Inflammatory macrophage treated with lipopolysaccharide for 4 hours (primary cell): ENCODE measurements at places on chromosomes 5 and 9.

GRCh38 chr5:162990856-162991497 is 446.4 kb upstream of the CCNG1 start:
- no peak for DNase-seq

DNA sequence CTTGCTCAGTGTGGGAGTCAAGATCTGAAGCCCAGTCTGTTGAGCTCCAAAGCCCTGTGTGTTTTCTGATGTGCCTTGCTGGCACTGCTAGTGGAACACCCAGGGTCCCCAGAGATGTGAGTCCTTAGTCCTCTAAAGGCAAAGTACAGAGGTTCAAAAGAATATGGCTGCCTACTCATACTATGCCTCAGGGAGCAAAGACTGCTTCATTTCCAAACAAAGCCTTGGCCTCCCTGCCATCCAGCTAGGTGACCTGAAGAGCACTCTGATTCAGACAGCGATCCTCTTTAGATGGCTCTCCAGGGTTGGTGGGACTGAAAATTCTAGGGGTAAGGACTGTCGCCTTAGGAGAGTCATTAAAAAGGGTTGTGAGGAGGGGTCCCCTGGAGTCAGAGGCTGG is 2.0 kb downstream of the PRLR start:
- no peak for DNase-seq

DNA sequence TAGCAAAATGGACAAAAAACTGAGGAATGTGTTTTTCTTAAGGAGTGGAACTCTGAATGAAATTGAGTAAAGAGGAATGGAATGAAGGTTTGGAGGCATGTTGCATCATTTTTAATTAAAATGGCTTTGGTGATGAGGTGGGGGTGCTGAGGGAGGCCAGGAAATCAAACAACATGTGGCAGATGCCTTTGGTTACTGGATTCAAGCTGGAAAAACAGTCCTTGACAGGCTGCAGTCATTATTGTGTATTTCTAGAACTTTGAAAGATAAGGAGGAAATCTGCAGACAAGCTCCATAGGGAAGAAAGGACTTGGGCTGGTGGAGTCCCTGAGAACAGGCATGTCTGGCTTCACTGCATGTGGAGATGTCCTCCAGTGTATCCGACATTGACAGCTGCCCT is 203.5 kb upstream of the HAPLN1 start:
- DNase-seq: no peak

DNA sequence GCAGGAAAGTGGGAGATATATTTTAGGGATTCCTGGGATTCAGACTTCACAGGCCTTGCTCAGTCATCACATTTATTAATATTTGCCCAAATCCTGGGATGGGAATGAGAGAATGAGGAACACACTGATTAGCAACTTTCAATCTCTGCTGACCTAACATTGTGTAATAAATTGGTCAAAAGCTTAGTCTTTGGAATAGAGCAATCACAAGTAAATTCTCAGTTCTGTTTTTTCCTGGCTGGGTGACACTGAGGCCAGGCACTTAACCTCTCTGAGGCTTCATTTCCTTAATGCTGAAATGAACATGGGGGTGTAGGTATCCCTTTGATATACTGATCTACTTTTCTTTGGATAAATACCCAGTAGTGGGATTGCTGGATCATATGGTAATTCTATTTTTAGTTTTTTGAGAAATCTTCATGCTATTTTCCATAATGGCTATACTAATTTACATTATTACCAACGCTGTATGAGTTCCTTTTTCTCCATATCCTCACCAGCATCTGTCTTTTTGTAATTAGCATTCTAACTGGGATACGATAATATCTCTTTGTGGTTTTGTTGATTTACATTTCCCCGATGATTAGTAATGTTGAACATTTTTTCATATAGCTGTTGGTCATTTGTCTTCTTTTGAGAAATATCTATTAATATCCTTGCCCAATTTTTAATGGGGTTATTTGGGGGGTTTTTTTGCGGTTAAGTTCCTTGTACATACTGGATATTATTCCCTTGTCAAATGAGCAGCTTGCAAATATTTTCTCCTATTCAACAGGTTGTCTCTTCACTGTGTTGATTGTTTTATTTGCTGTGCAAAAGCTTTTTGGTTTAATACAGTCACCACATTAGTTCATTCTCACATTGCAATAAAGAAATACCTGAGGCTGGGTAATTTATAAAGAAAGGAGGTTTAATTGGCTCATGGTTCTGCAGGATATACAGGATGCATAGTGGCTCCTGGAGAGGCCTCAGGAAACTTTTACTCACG is 36.8 kb upstream of the NIPBL start:
- DNase-seq: peak; percentile 91

- DNase-seq: no peak
Measured at GRCh38 chr5:110909950-110910349, 161.6 kb upstream of the TSLP start.

DNA sequence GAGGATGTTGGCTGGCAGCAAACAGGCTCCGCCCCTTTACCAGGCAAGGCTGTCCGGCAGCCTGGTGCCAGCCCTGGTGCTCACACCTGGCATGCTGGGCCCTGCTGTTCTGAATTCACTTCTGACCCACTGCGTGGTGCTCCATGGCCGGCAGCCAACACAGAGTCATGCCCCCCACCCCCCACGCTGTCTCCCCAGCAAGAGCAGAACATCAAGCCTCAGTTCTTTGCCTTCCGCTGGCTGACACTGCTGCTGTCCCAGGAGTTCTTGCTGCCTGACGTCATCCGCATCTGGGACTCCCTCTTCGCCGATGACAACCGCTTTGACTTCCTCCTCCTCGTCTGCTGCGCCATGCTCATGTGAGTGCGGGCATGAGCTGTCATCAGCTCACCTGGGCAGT is 12.6 kb upstream of the ENDOG start:
- DNase-seq: no peak

- DNase-seq: no peak
Measured at GRCh38 chr9:105432247-105432842, 15.5 kb upstream of the FSD1L start.

DNA sequence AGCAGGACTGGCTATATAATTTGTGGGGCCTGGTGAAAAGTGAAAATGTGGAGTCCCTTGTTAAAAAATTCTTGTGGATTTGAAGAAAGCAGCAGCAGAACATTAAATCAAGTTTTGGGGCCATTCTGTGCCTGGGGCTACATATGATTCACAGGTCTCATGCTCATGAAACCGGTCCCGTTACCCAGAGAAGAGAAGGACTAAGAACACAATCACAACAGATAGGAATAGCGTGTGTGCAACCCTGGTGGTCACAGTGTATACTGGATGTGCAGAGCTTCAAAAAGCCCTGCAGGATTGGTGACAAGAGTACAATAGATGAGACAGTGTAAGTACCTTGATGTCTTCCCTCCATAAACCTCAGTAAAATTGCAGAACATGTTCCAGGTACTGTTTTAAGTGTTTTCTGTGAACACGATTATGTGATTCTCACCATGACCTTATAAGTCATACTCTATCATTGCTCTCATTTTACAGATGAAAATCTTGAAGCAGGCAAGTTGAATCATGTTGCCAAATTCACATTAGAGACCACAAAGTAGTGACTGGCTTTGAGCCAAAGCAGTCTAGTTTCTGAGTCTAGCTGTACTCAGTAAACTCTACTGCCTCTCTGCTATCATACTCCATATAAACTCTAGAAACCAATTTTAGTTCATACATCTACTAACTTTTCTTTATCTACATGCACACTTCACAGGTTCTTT is 636.5 kb downstream of the TAF11L14 start:
- no peak for DNase-seq

- peak; percentile 75 for DNase-seq
Measured at GRCh38 chr5:170420806-170421412, 31.7 kb upstream of the KCNMB1 start.

- no peak for DNase-seq
Measured at GRCh38 chr9:118962426-118962825, 406.8 kb downstream of the BRINP1 start.

DNA sequence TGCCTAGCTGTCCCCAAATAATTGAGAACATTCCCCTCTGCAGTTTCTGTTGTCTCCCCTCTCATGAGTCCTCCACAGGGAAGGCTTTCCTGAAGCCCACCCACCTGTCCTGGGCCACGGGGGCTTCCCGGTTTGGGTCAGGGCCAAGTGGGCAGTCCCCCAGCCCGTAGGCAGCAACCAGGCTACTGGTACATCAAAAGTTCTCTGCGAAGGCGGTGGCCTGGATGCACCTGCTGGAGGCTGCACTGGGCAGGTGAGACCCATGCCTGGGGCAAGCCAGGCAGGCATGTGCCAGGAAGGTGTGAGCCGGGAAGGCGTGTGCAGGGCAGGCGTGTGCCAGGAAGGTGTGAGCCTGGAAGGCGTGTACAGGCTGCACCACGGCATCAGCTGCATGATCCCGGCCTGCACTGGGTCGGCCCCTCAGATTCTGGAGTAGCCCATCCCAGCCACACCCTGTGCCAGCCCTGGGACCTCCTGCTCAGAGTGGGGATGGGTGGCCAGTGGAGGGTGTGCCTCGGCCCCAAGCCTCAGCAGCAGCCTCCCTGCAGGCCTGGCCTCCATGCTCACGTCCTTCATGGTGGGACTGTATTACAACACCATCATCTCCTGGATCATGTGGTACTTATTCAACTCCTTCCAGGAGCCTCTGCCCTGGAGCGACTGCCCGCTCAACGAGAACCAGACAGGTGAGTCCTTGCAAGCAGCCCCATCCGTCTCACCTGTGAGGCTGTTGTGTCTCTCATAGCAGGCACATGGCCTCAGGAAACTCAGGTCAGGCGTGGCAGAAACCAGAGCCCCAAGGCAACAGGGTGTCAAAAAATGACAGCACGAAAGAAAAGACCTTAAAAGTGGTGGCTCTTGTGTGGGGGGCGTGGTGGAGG is 8.7 kb downstream of the SLC6A19 start:
- no peak for DNase-seq

- no peak for DNase-seq
Measured at GRCh38 chr5:175252234-175252805, 191.7 kb downstream of the DRD1 start.

GRCh38 chr9:34884747-34885189 is 73.3 kb upstream of the PHF24 start:
- no peak for DNase-seq

DNA sequence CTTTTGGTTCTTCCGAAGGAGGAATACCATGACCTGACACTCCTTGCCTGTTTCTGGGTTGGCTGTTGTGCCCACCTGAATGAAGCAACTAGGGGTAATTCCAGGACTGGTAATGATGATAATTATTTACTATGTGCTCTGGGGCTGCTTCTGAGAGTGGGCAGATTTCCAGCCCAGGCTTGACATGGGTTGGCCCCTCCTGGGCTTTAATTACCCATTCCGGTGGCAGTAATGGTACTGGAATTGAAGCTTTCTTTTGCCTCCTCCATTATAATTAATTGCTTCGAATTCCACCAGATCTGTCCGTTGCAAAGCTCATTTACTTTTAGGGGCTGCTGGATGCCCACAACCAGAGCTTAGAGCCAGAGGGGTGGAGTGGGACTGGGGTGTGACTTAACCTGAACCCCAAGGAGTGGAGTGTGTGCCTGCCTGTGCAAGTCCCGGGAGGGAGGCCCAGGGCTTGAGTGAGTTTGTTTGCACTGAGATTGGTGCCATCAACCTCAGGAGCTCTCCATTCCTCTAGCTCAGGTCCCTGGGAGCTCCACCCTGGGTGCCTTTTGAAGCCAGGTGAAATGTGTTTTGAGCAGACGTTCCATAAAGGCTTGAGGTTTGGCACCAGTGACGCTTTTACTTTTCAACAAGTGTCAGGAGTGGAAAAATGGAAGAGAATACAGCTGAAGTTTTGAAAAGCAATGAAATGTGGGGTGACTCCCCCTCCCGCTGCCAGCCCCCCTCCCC is 214.6 kb downstream of the PDZD2 start:
- DNase-seq: no peak

DNA sequence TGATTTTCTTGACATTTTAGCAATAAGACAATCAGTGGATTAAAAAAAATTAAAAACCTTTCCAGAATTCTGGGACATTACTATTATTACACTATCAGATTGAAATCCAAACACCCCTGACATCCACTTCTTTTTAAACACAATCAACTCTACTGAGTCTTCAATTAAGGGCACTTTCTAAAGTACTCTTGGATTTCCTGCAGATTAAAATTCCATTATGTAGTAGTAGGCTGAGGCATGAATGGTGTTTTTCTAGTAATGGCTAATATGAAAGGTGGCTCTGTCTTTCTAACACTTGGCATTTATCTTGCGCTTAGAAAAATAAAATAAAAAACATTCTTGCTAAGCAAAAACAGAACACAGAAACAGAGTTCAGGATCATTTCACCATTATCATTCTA is 107.8 kb downstream of the OXCT1 start:
- DNase-seq: no peak

GRCh38 chr5:68122439-68123328 is 92.9 kb upstream of the PIK3R1 start:
- no peak for DNase-seq

DNA sequence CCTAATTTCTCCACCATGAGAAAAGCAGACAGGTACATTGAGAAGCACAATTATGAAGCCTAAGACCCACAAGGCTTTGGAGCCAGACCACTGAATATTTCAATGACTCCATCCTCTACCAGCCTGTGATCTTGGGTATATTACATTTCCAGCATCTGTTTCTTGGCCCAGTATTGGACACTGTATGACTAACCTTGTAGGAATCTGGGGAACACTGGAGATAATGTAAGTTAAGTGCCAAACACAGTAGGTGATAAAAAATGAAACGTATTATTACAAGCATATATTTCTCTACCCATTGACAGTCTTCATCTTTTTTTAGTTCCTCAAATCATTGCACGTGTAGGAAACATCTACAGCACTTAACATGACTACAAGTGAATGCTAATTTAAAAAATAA is 28.6 kb upstream of the FEM1C start:
- no peak for DNase-seq

DNA sequence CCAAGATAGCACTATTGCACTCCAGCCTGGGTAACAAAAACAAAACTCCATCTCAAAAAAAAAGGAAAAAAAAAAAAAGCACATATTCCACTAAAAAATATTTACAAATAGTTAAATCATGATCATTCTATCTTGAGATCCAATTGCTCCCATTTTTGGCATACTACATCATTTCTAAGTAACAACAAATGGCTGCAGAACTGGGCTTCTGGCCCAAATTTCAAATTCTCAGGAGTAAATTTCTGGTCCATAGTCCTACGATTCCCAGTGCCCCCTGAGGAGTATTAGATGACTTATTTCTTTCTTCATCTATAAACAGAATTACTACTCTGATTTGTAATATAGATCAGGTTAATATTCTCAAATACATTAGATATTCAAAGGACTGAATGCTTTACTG is 62.1 kb downstream of the CEMIP2 start:
- no peak for DNase-seq

GRCh38 chr5:83967417-83967816 is 246.8 kb upstream of the HAPLN1 start:
- no peak for DNase-seq
